T-helper 17 cell (primary cell): ENCODE measurements at places on chromosomes 3 and 15. TPM values are rescaled to one million over a fixed set of nuclear protein-coding genes. Genes with fewer than 3 reads are reported as not detected.

DNA sequence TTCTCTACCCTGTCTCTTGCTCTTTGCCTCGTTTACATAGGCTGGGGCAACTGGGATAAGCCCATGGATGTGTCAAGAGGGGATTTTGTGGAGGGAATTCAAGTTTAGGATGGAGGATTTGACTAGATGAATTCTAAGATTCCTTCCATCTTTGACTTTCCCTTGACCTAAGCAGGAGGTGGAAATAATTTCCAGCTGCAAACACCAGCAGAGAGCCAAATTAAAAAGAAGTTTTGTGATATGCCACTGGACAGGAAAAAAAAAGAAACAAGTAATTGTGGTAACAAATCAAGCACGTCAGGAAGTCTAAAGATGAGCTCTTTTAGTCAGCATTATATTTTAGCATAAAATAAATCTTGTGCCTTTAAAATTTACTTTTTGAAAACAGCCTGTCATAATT lies 49.8 kb downstream of the KCNMB2 start:
- no peak for DNase-seq

Gene RHOV
- 0.18 TPM for total RNA-seq

- no peak for DNase-seq
Measured at GRCh38 chr15:92845126-92845508, 55.0 kb upstream of the CHD2 start.

GRCh38 chr3:42214064-42214463 lies 51.9 kb downstream of the CCK start:
- DNase-seq = no peak

- DNase-seq = no peak
Measured at GRCh38 chr3:110731148-110731547, 340.5 kb upstream of the NECTIN3 start.

GRCh38 chr3:86973440-86973839 lies 17.5 kb downstream of the VGLL3 start:
- DNase-seq = no peak

DNA sequence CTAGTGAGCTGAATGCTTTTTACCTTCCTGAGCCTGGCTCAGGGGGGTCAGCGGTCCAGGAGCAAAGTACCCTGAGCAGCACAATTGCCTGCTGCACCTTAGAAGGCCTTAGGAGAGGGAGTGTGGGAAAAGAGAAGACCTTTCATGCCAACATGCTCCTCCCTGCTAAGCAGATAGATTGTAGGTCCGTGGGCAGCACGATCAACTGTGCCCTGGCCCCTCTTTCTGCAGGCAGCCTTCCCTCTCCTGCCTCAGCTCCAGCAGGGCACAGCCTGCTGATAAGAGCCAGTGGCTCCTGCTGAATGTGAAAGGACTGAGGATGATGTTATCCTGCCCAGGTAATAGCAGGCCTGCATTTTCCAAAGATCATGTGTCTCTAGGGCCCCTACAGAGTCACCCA lies 4.1 kb downstream of the CORO2B start:
- no peak for DNase-seq

DNA sequence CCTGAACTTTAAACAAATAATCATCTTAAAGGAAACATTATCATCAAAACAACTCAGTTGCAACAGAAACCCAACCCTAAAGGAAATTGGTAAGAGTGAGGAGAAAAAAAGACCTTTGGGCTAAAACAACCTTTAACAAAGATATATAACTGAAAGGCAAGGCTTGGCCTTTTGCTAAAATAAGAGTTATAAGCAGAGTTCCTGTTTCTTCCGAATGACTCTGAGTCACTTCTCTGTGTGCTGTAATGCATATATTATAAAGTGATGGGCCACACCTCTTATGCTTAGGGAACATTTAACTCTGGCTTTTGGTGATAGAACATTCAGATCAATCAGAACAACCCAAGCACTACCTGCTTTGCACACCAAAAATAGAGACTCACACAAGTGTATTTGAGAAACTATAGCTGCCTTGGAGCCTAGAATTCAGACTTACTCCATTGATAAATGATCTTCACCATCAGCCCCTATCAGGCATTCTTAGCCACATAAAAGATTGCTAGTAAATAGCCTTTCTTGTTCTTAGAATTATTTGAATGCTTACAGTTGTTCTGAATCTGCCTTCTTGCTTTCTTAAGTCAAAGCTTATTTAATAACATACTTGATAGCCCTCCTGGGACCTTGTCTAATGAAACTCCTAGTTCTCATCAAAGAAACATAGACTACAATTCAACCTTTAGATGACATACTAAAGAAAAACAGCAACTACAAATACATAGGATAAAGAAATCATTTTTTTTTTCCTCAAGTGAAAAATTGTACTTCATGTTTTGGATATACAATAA lies 294.2 kb upstream of the SEMA6D start:
- no peak for DNase-seq
